Activated T-cell treated with anti-CD3 and anti-CD28 coated beads for 4 hours (primary cell): ENCODE measurements at places on chromosomes 7 and 10.

DNA sequence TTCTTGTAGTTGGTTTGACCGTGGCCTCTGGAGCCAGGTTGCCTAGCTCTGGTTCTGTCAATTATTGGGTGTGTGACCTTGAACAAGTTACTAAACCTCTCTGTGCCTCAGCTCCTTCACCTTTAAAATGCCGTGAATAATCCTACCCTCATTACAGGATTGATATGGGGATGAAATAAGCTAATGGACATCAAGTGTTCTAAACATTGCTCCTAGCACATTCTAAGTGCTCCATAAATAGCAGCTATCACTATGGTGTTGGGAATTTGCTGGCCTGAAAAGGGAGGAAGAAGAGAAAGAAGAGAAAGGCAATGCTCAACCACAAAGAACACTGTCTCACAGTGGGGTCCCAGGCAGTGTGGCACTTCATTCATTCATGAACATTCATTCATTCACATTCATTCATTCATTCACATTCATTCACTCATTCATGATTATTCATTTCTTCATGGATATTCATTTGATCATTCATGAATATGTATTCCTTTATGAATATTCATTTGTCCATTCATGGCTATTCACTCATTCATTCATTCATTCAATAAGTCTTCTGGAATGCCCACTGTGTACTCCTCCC is 38.8 kb downstream of the TMEM130 start:
- no peak for DNase-seq

DNA sequence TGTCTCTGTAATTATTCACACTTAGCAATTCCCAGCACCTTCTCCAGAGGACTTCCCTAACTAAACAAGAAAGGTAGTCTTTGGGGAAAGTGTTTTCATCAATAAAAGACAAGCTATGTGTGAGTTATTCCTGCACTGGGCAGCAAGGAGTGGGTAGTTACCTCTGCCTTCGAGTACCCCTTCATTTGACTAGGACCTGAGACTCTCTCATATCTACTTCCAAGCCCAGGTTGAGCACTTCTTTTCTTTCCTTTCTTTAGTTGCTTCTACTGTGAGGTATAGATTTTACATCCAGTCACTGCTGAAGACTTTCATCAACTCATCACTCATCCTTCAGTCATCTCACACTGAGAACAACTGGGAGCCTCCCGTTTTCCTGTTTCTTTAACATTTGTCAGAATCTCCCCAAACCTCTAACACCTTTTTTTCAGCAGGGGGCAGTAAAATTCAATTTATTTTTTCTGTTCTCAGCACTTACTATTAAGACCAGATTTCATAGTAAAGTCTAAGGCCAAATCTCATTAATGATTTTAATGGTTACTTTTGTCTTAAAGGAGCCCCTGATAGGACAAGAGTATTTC is 80.1 kb upstream of the PRSS1 start:
- DNase-seq = no peak

- peak; percentile 76 for DNase-seq
Measured at GRCh38 chr7:155296788-155297516, 726 bp upstream of the INSIG1 start.

DNA sequence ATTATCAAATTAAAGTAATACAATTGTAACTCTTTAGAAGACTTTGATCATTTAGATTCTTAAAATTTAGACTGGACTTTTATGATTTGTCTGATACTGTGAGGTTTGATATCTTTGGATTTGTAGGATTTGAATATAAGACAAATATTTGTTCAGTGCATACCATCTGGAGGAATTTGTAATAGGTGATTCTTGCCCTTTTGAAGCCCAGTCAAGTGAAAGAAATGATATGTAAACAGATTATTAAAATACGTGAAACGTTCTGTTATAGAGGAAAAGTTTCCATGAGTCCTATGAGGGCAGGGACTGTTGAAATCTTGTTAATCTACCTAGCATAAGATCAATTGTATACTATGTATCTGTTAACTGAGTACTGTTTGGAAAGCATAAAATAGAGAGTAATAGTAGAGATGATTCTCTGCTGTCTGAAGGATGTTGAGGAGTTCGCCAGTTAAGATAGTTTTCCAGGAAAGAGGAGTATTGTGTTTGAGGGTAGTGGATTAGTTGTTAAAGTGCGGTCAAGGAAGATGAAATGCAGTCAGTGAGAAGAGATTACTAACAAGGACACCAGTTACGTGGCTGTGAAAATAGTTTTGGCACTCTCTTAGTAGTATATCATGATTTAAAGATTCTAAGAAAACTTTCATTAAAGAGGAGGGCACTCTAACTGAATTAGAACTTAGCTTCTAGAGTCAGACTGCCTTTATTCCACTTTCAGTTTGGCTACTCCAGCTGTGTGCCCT is 14.4 kb downstream of the PDCD4 start:
- no peak for DNase-seq

- no peak for DNase-seq
Measured at GRCh38 chr7:4249241-4249640, 432.9 kb upstream of the FOXK1 start.

GRCh38 chr7:3217166-3217565 is 83.9 kb upstream of the SDK1 start:
- DNase-seq = no peak

DNA sequence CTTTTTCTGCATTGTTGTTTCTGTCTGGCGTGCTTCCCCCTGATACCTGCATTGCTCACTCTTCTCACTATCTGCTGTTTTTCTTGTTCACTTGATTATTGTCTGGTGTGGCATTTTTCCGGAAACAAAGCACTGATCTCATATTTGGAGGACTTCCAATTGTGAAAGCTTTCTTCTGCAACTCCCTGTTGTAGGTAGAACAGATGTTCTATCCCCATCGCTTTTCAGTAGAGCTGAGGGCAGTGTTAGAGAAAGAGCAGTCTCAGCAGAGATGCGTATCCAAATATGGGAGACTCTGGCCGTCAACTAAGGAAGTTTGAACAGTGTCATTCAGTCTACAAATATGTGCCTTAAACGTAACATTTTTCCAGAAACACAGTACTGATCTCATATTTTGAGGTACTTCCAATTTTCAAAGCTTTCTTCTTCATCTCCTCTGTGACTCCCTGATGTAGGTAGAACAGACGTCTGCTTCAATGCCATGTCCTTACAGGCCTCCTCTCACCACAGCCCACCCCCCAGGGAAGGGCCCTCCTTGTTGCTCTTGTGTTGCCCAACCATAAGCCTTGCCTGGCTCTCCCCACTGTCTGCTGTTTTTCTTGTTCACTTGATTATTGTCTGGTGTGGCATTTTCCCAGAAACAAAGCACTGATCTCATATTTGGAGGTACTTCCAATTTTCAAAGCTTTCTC is 27.1 kb upstream of the GJD4 start:
- DNase-seq = no peak

DNA sequence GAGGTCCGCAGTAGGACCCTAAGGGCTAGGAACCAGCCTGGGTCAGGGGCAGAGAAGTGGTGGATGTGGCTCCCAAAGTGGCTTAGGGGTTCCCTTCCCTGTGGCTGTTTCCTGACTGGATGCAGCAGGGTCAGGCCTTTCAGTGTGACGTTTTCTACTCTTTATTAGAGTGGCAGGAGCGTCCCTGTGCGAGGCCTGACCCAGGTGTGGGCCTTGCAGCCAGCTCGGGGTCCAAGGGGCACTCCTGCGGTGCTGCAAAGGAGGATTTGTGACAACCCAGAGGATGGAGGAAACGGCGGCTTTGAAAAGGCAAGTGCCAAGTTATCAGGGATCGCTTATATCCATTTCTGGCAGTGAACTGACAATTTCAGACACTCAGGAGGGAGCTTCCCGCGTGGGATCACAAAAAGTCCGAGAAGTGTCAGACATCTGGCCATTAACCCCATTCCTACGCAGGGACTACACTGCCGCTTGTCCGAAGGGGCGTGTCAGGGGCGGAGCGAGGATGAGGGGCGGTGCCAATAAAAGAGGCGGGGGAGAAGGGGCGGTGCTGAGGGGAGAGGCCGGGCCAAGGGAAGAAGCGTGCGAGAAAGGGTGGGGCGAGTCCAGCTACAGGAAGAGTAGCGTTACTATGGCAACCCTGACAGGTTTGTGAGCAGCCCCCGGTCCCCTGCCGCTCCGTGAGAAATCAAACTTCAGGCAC is 98.8 kb upstream of the ZNF722 start:
- peak; percentile 81 for DNase-seq

DNA sequence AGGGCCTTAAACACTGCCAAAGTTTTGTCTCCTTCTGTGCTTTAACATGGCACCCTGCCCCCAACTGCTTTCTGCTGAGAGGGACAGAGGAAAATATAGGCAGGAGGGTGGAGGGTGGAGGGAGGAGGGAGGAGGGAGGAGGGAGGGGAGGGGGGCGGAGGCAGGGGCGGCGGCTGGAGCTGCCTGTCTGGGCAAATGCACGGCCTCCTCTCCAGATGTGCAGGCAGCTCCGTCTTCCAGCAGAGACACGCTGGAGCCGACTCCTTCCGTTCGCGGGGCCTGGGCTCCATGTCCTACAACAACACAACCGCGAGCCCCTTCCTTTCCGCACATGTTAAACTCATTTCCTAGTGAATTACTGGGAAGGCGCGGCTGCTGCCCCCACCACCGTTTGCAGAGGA is 14.2 kb downstream of the EBF3 start:
- DNase-seq = no peak
